ENCODE measurements at places on chromosomes 6 and 20. TPM values are rescaled to one million over a fixed set of nuclear protein-coding genes. Genes with fewer than 3 reads are reported as not detected.
A peak's percentile ranks its signal among the peaks of the same experiment; 100 is the strongest.

Gene QRSL1
- 17.9 TPM for total RNA-seq

Gene RBCK1
- total RNA-seq, result 149 TPM

DNA sequence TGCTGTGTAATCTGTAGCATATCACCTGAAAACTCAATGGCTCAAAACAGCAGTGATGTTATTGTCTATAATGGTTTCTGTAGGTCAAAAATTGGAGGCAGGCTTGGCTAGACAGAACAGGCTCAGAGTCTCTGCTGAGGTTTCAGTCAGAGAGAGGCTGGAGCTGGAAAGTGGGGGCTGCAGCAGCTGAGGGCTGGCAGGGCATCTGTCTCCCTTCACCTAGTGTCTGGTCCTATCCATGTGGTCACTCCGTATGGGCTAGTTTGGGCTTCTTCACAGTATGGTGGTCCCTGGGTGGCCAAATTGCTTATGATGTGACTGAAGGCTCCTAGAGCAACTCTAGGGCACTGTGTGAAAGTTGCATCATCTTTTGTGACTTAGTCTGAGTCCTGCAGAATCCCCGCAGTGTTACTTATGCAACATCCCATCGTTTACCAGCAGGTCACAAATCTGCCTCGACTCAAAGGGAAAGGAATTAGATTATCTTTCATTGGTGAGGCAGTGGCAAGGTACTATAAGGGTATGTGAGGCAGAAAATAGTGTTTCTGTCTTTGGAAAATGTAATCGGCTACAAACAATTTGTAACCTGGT is 497.0 kb downstream of the EPHA7 start:
- H3K4me1 ChIP-seq, result no peaks in the 10 kb centered on the region
- no peaks in the 10 kb centered on the region for H3K27me3 ChIP-seq
- no peak overlapping the region for H3K27ac ChIP-seq
- no peaks in the 10 kb centered on the region for H3K36me3 ChIP-seq
- no peak for DNase-seq
- no peak overlapping the region for H3K4me3 ChIP-seq

GRCh38 chr6:104908031-104908887 is 48.5 kb upstream of the HACE1 start:
- peaks cover 21% of the 10 kb centered on the region for H3K27me3 ChIP-seq
- H3K4me3 ChIP-seq, result no peak overlapping the region
- H3K4me1 ChIP-seq, result no peaks in the 10 kb centered on the region

DNA sequence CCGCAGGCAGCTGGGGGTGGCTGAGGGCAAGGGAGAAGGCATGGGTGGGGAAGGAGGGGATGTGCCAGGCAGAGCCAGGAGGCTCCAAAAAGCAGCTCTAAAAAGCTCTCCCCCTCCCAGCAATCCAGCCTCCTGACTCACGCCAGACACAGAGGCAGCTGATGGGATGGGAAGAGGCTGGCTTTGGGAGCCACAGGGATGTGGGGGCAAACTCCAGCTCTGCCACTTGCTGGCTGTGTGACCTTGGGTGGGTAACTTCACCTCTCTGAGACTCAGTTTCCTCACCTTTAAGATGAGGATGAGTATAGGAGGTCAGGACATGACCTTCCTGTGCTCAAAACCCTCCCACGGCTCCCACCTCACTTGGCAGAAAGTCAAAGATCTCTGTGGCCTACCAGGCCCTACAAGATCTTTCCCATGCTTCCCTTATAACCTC is 148.9 kb downstream of the CEBPB start:
- H3K4me3 ChIP-seq, result peak overlapping the region; percentile 55
- peak overlapping the region; percentile 97 for H3K27ac ChIP-seq
- H3K36me3 ChIP-seq, result no peaks in the 10 kb centered on the region
- H3K27me3 ChIP-seq, result no peaks in the 10 kb centered on the region
- DNase-seq, result peak; percentile 65
- peaks cover 61% of the 10 kb centered on the region for H3K4me1 ChIP-seq

Gene FAM217A
- total RNA-seq, result not detected

GRCh38 chr6:157326979-157327378 is 3.7 kb upstream of the TMEM242 start:
- H3K36me3 ChIP-seq, result no peaks in the 10 kb centered on the region
- peaks cover 24% of the 10 kb centered on the region for H3K4me1 ChIP-seq
- DNase-seq, result no peak
- no peak overlapping the region for H3K4me3 ChIP-seq
- no peak overlapping the region for H3K27ac ChIP-seq

DNA sequence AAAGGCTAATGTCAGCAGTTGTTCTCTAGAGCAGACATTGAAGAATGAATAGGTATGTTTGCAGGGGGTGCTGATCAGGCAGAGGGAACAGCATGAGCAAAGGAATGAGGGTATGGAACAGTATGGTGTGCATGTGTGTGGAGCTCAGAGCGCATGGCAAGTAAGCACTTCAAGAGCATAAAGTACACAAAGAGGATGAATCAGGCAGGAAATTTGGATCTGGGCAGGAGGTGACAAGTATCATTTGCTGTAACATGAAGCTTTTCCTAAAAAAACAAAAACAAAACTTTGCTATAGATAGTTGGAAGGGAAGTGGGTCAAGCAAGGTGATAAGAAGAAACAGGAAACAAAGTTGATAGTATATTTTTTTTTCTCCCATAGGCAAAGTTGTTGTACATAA is 746.8 kb downstream of the HDGFL1 start:
- no peak overlapping the region for H3K4me3 ChIP-seq

GRCh38 chr20:59611286-59611685 is 6.9 kb downstream of the PHACTR3 start:
- H3K27ac ChIP-seq, result no peak overlapping the region
- DNase-seq, result no peak
- H3K4me1 ChIP-seq, result no peaks in the 10 kb centered on the region
- H3K4me3 ChIP-seq, result no peak overlapping the region
- peaks cover 27% of the 10 kb centered on the region for H3K27me3 ChIP-seq
- no peaks in the 10 kb centered on the region for H3K36me3 ChIP-seq

DNA sequence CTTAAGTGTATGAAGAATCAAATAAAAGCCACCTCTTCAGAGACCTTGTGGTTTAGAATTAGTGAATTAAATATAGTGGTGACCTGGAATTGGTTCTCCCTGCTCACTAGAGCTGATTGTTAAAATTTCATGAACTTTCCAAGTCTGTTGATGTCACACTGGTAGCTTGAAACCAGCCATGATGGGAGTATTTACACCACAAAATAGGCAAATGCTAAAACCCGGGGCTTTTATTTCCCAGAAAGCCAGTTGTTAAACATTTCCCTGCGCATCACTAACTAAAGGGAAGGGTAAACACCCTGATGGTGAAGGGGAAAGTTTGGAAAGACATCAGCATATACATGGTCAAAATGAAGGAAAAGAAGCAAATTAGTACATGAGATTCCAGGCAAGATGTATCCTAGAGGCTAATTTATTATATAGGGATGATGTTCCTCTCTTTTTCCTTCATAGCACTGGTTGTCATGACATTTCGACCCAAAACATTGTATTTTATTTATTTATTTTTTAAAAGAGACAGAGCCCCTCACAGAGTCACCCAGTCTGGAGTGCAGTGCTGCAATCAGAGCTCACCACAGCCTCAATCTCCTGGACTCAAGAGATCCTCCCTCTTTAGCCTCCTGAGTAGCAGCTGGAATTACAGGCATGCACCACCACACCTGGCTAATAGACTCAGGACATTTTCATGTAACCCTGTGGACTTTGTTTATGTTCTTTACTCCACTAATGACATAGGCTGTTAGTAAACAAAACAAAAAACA is 123.2 kb downstream of the RIN2 start:
- no peak for DNase-seq
- no peak overlapping the region for H3K4me3 ChIP-seq
- H3K36me3 ChIP-seq, result no peaks in the 10 kb centered on the region
- H3K27ac ChIP-seq, result no peak overlapping the region
- H3K4me1 ChIP-seq, result no peaks in the 10 kb centered on the region

Gene DNAH8
- not detected for total RNA-seq

Gene ZNF391
- 6.2 TPM for total RNA-seq
